ENCODE measurements at places on chromosomes 2 and 18.

DNA sequence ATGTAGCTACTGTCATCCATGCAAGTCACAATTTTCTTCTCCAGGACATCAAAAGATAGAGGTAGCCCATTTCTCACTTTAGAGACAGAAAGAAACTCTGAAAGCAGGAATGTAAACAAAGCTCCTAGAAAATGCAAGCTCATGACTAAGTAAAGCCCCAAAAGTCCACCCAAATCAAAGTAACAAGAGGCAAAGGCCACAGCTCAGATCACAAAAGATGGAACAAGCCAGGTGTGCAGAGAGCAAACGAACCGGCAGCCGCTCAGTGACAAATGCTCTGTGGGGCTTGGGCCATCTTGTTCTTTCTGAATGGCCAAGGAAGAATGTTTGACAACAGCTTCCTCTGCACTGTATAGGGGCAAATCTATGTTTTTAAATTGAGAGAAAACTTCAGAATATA, 201.0 kb downstream of the CYRIA start:
- no peak for DNase-seq

GRCh38 chr2:195304310-195304709, 352.7 kb upstream of the SLC39A10 start:
- no peak for DNase-seq

DNA sequence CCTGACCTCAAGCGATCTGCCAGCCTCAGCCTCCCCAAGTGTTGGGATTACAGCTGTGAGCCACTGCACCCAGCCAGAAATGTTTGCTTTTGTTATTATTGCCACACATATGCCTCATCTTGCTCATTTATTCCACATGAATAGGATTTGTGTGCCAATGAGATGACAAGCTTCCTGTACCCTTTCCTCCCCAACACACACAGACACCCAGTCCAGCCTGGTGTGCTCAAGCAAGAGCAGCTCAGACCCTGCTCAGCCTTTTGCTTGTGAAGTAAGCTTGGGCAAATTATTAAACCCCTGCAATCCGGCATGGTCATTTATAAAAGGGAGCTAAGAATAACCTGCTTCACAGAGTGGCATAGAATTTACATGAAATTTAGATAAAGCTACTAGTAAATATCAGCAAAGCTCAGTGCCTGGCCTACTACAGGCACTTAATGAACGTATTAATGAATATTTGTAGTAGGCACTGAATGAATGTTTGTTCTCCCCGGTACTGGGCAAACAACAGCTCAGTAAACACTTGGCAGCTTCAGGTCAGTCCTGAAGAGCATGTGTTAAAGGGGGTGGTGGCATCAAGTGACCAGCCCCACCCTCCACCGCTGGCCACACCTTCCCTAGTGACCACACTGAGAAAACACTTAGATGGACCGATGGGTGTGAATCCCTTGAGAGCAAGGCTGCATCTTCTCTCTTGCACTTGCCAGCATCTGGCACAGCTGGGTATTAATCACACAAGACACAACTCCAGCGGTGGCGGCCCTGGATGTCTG, 280.2 kb downstream of the SRBD1 start:
- DNase-seq: no peak

- DNase-seq: no peak
These were observed 62.7 kb downstream of the CYP1B1 start for GRCh38 chr2:38013158-38013752.

GRCh38 chr2:150625303-150625702, 137.8 kb upstream of the RND3 start:
- no peak for DNase-seq

- no peak for DNase-seq
These were observed 63.1 kb downstream of the ITGA4 start for GRCh38 chr2:181520253-181520652.
